ENCODE measurements at places on chromosomes 7 and 10.

DNA sequence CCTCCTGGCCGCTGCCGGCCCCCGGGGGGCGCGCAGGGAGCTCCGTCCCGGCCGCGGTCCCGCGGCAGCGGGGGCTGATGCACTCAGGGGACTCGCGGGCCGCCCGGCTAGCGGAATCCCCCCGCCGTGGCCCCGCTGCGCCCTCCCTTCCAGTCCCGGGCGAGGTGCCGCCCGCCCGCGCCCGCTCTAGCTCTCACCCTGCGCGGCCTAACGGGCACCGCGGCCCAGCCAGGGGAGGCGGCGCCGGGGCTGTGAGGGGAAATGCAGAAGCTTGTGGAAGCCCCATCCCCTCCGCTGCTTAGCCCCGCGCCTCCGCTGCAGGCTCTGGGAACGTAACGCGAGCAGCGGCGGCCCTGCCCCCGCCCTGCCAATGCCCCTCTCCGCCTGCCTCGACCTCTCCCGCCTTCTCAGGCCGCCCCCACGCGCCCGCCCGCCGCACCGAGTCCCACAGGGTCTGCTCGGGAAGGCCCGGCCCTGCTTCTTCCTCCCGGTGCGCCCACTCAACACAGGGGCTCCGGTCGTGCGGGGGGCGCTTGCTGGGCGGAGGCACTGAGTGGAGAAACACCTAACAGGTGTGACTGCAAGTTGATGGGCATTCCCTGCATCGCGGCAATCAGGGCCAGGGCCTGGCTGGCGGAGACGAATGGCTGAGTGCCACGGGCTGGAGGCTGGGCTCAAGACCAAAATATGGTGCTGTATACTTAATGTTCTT, 384 bp upstream of the TMEM229A start:
- no peak for DNase-seq

GRCh38 chr10:115829521-115830205, 443.3 kb downstream of the GFRA1 start:
- DNase-seq: no peak

DNA sequence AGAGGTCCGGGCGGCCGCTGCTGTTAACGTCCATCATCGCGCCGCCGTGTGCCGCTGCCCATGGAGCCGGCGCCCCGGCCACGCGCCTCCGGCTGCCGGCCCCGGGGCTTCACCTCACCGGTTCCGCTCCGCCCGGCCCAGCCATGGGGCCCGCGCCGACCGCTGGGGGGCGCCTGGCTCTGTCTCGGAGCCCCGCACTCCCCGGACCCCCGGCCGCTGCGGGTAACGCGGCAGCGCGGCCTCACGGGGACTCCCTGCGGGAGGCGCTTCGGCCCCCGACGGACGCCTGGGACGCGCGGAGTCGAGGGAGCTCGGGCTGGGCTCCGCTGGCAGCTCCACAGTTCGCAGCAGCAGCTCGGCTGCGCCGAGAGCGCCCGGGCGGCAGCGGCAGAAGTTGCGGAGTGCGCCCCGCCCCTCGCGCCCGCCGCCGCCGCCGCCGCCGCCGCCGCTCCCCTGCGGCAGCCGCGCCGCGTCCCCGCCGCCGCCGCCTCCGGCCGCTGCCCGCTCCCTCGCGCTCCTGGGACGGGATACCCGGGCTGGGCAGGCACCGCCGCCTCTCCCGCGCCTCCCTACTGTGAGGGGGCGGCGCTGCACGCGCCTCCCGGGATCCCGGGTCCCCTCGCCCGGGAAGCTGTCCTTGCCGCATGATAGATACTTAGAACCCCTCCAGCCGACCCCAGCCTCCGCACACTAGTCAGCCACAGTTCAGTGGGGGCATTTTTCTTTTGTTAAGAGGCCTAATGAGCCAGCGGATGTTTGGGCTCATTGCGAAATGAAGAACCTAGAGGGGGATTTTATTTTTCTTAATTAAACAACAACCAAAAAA, at the start of gene HTR7:
HTR7 (minus strand) TSS at position 405 of the 826 bp plus-strand sequence; CDS start at position 37, 368 bp downstream.
- DNase-seq: peak; percentile 34

- no peak for DNase-seq
Measured at GRCh38 chr10:119139464-119140067, 25.9 kb downstream of the SFXN4 start.

DNA sequence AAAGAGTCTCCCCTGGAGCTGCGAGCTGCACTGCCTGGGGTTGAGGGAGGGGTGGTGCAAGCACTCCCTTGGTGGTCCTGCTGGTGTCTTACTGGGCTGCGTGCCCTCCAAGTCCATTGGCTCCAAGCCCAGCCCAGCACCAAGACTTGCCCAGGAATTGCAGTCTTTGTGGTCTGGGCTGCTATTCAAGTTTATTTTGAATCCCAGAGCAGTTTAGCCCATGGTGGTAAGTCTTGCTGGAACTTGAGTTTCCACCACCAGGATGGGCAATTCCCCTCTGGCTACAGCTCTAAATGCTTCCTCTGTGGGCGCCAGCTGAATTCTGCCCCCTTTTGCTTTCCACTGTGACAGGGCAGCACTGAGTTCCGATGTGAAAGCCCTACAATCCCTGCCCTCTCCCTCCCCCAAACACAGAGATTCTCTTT, 25.1 kb downstream of the GALNT11 start:
- DNase-seq: no peak

GRCh38 chr10:19654576-19654975, 161.7 kb upstream of the PLXDC2 start:
- no peak for DNase-seq

DNA sequence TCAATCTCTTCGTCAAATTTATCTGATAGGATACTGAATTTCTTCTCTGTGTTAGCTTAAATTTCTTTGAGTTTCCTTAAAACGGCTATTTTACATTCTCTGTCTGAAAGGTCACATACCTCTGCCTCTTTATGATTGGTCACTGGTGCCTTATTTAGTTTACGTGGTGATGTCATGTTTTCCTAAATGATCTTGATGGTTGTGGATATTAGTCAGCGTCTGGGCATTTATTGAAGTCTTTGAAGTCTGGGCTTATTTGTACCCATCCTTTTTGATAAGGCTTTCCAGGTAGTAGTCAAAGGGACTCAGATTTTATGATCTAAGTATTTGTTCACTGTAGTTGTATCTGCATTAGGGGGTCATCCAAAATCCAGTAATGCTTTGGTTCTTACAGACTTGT, 1407.5 kb upstream of the LRRTM3 start:
- no peak for DNase-seq

DNA sequence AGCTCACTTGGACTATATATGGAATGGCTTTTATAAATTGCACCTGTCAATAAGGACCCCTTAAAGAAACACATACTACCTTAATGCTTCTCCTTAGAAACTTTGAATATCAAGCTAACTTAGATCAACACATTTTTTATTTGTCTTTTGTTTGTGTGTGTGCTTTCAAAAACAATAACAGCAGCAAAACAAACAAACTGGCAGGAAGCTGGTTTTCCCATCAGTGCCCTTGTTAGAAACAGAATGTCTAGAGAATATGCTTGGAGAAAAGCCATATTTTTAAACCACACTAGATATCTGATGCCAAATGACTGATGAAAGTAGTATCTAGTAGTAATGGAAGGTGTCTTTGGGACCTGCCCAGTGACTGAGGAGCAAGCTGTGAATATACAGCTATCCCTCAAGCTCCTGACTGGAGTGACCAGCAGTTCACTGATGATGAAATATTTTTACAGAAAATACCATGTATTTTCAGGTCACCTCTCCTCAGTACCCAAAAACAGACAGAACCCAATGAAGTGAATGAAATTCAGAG, 1.0 kb downstream of the PDE1C start:
- DNase-seq: no peak

- DNase-seq: no peak
Measured at GRCh38 chr10:115606741-115607140, 513.6 kb downstream of the ATRNL1 start.

- DNase-seq: no peak
Measured at GRCh38 chr7:890868-891267, 14.5 kb downstream of the GET4 start.

DNA sequence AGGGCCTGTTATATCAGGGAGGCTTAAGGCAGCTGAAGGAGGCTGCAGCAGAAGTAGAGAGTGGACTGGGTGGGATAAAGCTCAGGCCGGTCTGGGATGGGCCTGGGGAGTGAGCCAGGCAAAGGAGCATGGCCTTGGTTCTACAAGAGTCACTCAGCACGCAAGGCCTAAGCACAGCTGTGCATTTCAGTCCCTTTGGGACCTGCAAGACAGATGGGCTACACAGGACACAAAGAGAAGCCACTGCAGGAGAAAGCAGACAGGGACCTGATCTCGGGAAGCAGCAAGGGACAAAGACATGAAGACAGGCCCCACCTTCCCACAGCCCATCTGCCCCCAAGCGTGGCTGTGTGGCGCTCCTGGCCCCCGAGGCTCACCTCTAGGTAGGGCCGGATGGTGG, 29.4 kb downstream of the RRP12 start:
- no peak for DNase-seq

DNA sequence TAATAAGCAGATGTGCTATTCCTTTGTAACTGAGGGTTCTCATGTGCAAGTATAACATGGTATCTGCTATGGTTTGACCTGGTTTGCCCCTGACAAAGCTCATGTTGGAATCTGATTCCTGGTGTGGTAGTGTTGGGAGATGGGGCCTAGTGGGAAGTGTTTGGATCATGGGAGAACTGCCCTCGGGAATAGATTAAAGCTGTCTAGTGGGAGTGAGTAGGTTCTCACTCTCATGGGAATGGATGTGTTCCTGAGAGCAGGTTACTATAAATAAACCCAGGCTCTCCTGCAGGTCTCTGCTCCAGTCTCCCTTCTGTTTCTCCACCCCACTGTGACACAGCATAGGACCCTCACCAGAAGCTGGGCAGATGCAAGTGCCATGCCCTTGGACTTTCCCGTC, 97.7 kb downstream of the ATE1 start:
- no peak for DNase-seq

GRCh38 chr7:7745966-7746365, 27.6 kb upstream of the RPA3 start:
- DNase-seq: no peak

DNA sequence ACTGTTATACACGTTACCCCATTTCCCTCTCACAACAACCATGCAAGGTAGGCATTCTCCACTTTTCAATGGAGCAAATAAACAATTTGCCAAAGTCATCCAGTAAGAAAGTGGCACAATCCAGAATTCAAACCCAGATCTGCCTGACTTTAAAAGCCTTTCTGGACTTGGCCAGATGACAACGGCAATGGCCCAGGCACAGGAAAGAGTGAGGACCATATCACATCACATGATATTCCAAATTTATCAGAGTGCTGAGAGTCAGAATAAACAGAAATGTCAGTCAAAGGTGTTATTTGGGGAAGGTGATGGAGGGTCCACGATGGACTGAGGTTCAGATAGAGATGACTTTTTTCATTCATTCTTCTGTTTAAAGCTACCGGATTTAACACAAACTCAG, 48.0 kb downstream of the CALD1 start:
- no peak for DNase-seq

- no peak for DNase-seq
Measured at GRCh38 chr7:127995881-127996215, 35.4 kb downstream of the LRRC4 start.

DNA sequence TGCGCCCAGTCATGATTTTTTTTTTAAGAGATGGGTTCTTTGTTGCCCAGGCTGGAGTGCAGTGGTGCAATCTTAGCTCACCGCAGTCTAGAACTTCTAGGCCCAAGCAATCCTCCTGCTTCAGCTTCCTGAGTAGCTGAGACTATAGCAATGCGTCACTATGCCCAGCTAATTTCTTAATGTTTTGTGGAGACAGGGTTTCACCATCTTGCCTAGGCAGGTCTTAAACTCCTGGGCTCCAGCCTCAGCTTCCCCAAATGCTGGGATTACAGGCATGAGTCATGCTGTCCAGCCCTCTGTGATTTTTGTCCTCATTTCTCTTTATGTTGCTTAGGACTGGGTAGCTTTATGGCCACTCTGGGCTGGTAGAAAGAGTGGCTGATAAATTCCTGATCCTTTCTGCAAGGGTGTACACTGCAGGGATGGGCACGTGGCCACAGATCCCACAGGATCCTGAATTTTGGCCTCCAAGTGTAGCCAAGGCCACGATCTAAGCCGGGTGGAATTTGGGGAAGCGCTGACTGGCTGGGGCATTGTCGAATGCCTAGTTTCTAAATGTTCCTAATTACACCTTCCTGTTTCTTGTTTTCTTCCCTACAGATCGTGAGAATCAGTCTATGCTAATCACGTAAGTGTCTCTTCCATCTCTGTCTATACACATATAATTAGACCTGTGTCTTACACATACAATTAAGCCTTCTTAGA, 24.1 kb upstream of the MYH16 start:
- DNase-seq: no peak

- DNase-seq: no peak
Measured at GRCh38 chr10:113967126-113967525, 76.5 kb upstream of the ADRB1 start.

GRCh38 chr7:47937711-47938573, 10.3 kb downstream of the PKD1L1 start:
- no peak for DNase-seq

GRCh38 chr7:39622609-39623008, 763 bp upstream of the RALA start:
- no peak for DNase-seq

- DNase-seq: no peak
Measured at GRCh38 chr7:129159539-129159938, 15.0 kb downstream of the TSPAN33 start.

DNA sequence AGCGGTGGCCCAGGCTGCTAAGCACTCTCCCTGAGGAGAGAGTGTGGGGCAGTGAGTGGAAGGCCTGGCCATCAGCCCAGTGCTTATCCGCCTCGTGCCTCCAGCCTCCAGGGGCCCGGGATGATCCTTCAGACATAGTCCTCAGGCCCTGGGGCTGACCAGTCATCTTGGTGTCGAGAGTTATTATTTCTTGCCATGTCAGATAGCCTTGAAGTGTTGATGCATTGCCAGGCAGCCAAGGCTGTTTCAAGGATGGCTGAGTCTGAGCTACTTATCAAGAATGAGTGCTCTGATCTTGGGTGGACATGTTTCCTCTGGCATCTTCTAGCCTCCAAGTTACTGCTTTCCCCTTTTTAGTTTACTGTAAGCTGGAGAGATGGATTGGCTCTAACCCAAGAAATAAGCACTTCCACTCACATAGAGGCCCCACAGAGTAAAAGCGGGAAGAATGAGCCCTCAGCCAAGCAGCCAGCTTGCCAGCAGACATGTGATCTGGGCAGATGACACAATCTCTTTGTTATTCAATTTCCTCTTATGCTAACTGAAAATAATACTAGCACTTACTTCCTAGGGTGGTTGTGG, 136.5 kb upstream of the NAMPT start:
- peak; percentile 63 for DNase-seq

DNA sequence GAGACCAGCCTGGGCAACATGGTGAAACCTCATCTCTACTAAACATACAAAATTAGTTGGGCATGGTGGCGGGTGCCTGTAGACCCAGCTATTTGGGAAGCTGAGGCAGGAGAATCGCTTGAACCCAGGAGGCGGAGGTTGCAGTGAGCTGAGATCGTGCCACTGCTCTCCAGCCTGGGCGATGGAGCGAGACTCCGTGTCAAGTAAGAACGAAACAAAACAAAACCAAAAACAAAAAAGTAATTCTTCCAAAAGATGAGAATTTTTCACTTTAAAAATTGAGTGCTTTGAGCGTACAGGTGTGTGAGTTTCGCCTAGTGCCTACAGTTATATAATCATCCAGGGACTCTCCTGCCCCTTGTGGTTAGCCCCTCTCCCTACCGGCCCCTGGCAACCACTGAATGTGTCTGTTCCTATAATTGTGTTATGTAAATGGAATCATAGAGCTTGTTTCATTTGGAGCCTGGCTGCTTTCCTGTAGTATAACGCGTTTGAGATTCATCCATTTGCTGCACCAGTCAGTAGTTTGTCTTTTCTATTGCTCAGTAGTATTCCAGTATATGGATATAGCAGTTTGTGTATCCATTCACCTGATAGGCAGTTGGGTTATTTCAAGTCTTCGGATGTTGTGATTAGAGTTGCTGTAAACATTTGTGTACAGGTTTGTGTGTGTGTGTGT, 80.0 kb downstream of the RBM33 start:
- no peak for DNase-seq

All from omental fat pad (tissue), 4 donors.